ENCODE measurements at places on chromosomes 1 and 21.

DNA sequence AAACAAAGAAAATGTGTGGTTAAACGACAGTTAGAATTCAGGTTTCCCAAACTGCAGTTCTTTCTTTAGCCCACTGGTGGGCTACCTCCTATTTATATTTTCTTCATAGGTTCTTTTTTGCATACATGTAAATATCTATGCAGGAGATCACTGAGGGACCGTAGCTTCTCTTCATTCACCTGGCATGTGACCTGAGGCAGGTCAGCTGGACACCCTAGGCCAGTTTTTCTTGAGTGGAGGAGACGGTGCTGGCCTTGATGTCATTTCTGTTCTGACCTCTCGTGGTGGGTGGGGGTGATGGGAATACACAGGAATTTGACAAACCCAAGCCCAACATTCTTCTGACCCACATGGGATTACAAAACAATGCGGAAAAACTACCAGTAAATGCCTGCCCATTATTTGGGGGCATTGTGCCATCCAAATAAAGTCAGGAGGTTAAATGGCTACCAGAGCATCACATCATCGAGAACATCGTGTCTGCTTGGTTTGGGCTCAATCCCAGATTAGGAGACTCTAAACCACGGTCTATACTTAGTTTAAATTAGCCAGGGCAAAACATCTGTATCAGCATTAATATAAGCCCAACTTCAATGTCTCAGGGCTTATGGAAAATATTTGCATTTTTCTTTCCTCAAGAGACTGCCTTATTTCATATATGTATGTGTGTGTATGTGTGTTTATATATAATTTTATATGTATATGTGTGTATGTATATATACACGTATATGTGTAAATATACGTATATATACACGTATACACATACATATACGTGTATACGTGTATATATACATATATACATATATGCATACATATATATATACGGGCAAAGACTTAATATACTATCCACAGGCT, 7.4 kb upstream of the IRF2BP2 start:
- no peak for DNase-seq

DNA sequence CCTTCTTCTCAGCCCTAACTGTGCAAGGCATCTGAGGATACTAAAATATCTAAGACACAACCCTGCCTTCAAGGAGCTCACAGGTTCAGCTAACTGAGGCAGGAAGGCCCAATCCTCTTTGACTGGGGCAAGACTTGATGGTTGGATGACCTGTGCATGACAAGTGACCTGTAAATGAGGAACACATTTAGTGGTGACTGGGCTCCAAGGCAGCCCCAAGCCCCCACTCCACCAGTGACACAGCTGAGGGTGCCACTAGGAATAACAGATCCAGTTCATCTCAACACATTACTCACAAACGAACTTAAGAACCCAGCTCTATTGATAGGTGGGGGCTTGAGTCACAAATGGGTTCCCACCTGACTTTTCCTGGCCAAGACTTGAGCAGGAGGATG, 244.7 kb upstream of the IRF2BP2 start:
- DNase-seq: no peak

DNA sequence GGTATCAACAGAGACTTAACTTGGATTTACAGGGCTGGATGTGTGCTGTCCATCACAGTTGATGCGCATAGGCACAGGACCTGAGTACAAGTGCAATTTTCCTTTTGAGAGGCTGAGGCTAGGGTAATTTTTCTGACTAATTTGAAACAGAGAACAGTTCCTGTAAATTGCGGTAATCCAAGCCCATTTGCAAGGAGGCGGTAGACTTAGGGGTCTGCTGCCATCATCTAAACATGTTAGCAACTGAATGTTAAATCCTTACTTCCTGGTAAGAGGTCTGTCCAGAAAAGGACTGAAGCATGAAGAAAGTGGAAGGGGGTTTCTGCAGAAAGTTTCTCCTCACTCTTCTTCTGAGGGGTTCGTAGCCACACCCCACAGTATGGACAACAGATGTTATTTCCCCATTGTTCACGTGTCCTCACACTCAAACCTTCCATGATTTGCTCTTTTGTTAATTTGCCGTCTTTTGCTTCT, 23.7 kb upstream of the C1orf198 start:
- no peak for DNase-seq

DNA sequence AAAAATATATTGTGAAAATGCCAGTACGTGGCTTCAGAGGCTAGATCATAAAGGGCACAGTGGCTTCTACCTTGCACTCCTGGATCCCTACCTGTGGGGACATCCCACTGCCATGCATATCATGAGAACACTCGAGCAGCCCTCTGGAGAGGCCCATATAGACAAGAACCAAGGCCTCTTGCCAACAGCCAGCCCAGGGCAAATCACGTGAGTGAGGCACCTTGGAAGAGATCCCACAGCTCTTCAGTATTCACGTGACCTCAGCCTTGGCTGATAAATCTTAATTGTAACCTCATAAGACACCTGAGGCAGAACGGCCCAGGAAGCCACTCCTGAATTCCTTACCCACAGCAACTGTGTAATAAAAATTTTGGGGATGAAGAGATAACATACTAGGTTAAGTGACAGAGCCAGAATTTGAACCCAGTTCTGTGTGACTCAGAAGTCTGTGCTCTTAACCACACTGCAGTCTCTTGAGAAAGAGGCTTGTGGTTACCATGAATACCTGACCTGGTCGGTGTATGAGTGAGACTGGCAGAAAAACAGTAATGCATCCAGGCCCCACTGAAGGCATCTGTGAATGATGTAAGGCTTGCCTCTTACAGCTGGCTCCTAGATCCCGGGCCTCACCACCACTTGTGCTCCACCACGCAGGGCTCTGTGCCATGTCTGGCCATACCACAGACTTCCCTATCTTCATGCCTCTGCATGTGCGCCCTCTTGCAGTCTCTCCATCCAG, 6.9 kb upstream of the A3GALT2 start:
- DNase-seq: peak; percentile 60

GRCh38 chr1:194647118-194647517, 1460.7 kb upstream of the B3GALT2 start:
- no peak for DNase-seq

DNA sequence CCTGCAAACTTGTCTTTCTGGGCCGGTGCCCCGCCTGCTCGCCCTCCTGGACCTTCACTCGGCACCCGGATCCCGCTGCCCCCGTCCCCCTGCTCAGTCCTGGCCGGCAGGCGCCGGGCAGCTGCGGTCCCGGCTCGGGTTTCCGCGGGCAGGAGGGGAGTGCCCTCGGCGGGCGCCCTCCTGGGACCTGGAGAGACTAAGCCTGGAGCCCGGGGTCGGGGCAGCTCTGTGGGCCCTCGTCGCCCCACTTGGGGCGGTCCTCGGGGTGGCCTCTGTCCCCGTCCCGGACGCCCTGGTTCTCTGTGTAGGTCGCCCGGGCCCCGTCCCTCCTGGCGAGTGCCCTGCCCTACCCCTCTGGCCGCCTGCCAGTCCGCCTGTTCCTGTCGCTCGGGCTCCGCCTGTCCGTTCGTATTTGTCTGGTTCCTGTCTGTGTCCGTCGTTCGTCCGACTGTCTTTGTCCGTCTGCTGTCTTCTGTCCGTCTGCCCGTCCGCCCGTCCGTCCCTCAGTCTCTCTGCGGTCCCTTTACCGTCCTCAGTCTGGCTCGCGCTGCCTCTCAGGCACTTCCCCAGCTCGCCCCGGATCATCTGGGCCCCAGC, 490 bp downstream of the SERINC2 start:
- DNase-seq: peak; percentile 30

GRCh38 chr1:213201380-213202155, 150.5 kb downstream of the RPS6KC1 start:
- DNase-seq: no peak

GRCh38 chr1:9062846-9063245, 6.6 kb downstream of the SLC2A5 start:
- no peak for DNase-seq

Measured in ACHN (cell line).